ENCODE measurements at places on chromosomes 7 and 10. TPM values are rescaled to one million over a fixed set of nuclear protein-coding genes. Genes with fewer than 3 reads are reported as not detected.
A peak's percentile ranks its signal among the peaks of the same experiment; 100 is the strongest.

The ZNF503 gene
- 11.6 TPM for total RNA-seq

The CALD1 gene
- total RNA-seq = 11.1 TPM

The ZNF488 gene
- not detected for total RNA-seq

The AOAH gene
- total RNA-seq = 4.8 TPM

The ADAMTS14 gene
- total RNA-seq = 1.0 TPM

The NPSR1 gene
- not detected for total RNA-seq

The LAMB1 gene
- 127 TPM for total RNA-seq

The AKR1C8 gene
- total RNA-seq = not detected

The PRF1 gene
- total RNA-seq = not detected

The MTG1 gene
- 65.6 TPM for total RNA-seq

The TMEM26 gene
- total RNA-seq = not detected

- DNase-seq = no peak
Measured at GRCh38 chr10:107733328-107734130, 569.0 kb upstream of the SORCS1 start.

- DNase-seq = peak; percentile 89
Measured at GRCh38 chr7:115230882-115231571, 309.1 kb downstream of the MDFIC start.

DNA sequence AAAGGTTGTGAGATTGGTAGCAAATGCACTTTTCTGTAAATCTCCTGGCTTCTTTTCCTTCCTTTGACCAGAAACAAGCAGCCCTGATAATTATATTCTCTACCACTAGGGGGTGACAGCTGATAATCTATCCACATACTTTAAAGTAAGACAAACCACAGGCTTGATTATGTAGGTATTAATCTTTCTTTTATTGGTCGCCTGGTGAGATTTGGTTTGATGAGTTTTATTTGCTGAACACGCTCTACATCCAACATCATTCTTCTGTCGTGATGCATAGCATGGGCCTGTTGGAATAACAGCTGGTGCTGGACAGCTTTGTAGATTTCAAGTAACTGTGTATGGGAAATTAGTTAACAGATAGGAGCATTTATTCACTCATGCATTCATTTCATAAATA lies 63.5 kb downstream of the ZNF365 start:
- DNase-seq = peak; percentile 81

DNA sequence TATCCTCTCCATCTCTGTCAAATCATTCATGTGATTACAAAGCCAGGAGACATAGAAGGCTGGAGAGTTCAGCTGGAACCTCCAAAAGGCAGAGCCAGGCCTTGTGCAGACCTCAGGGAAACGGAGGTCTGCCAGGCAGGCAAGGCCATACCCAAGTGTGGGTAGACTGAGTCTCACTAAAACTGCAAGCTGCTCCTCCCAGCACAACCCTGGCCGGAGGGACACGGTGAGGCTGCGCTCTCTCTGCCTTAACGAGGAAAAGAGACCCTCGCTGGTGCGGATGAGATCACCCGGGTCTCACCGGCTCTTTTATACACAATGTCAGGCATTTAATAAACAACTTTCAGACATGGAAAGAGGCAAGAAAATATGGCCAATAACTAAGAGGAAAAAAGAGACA lies 66.1 kb upstream of the INPP5A start:
- DNase-seq = no peak

DNA sequence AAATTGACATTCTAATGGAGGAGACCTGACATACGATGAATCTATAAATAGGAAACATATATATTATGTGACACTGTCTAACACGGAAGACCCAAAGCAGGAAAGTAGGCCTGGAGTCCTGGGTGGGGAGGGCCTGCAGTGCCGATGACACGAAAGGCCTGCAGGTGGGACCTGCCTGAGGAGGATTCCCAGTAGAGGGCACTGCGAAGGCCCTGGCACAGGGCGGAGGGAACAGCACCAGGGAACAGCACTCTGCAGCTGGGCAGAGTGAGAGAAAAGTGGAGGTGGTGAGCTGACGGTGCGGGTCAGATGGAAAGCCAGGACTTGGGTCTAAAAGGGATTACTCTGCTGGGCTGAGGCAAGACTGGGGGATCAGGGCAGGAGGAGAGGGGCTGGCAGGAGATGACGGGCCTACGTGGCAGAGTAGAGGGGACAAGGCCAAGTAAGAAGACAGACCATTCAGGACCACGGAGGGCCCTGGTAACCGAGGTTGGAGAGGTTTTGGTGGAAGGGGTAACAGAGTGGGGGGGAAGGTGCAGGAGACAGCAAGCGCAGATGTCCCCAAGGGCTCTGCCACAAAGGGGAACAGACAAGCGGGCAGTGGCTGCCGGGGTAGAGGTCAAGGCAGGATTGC lies 8.1 kb downstream of the ZNF746 start:
- DNase-seq = peak; percentile 31

GRCh38 chr7:135335628-135336139 lies 102.0 kb downstream of the STRA8 start:
- peak; percentile 89 for DNase-seq

DNA sequence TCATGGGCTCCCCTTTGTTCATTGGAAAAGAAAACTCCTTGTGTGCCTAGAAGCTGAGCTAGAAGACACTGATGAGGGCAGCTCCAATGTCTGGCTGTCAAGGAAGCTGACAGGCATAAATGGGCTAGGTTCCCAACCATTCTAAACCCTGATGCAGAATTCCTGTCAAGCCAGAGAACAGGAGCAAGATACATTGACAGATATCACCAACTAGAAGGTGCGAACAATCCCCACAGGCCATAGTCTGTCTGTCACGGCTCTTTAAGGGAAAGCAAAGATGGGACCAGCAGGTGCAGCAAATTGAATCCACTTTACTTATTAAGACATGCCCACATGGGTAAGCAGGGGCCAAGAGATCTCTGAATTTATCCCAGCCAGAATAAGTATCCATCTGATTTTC lies 617.9 kb upstream of the POT1 start:
- no peak for DNase-seq

- no peak for DNase-seq
Measured at GRCh38 chr10:75782463-75783248, 351.2 kb downstream of the LRMDA start.

DNA sequence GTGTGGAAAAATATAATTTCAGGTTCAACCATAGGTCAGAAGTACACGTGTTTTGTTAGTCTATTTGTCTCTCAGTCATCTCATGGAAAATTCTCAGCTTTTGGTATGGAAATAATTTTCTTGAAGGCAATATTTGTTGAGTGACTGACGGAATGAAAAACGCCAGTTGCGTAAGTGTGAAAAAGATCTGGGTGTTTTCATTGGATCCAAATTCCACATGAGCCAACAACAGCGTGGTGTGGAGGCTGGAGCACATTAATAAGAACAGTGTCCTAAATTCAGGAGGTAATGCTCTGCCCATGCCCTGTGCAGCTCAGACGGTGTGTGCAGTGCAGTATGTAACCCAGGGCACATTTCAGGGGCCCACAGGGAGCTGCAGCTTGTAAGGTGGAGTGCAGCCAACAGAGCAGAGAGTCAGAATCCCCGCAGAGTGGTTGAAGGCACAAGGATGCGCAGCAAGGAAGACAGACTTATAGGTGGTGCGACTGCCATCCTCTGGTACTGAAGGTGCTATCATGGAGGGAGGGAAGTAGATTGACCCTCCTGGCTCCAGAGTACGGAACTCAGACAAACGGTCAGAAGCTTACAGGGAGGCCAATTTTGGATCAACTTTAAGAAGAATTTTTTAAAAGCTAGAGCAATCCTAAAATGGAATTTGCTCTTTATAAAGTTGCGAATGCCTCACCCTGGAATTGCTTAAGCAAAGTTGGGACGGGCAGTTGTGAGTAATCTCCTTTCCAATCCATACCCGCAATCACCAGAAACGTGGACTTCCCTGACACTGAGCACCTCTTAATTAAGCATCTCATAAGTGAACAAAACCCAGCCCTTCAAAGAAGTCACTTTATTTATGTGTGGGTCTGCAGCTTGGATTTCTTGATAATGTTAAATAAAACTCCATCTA lies 38.0 kb downstream of the EGFR start:
- DNase-seq = no peak

DNA sequence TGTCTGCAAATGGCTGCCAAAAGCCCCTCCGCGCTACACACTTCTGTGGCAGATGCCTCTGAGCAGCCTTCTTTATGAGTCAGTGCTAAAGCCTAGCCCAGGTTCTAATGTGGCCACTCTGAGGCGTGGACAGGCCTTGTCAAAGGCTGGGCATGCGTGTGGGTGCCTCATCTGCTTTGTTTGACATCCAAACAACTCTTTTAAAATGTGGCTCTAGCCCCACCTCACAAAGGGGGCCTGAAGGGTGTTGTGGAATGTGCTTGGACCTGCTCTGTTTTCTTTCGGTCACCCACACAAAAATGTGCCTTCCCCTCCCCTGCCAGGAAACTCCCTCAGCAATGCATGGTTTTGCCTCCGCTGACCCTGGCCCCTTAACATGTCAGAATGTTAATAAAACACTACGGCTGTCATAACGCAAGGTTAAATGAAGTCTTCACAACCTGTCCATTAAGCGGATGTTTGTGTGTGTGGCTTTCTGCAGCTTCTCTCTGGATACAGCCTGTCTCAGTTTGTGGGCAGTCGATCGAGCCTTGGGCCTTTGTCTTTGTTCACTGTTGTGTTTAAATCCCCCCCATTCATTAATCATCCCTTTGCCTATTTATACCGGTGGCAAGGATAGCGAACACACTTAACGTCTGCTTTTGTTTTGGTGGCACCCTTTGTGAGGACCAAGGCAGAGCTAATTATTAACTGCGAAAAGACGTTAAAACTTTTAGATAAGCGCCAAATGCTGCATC lies 718.9 kb downstream of the LRMDA start:
- DNase-seq = peak; percentile 99

- DNase-seq = no peak
Measured at GRCh38 chr7:117816727-117817126, 56.5 kb downstream of the CTTNBP2 start.

GRCh38 chr10:110840225-110840922 lies 31.4 kb upstream of the PDCD4 start:
- no peak for DNase-seq

DNA sequence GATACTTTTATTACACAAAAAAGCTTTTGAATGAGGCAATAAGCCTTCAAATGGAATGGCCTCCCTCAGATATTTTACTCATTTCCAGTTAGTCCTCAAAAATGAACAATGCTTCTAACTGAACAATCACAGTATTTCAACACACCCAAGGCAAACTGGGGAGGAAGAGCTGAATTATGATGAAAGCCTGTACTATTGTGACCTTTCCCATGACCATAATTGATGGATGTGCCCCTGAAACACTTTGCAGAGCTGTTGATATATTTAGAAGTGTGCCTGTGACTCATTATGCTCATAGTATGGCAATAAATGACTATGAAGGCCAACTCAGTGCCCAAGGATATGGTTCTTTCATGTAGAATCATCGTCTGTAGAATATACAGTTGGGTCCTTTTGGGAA lies 248.1 kb downstream of the AHR start:
- no peak for DNase-seq

DNA sequence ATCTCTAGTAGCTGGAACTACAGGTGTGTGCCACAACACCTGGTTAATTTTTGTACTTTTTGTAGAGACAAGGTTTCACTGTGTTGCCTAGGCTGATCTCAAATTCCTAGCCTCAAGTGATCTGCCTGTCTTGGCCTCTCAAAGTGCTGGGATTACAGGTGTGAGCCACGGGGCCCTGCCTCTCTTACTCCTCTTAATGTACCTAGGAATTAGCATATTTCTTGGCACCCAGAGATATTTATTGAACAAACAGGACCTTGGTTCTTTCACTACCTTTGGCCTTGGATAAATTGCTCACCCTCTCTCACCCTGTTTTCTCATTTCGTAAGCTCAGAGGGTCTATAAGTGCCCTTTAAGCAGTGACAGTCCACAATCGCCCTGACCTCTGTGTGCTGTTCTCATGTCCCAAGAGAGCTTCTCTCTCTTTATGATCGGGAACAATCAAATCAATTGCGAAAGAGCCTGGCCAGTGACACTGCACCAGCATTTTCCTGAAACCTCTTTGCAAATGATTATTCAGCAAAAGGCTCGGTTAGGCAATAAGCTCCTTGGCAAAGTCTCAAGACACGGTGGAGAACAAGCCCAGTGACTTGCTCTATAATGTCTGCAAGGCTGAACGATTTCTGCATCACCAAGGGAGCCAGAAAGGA lies 117.7 kb downstream of the APBB1IP start:
- DNase-seq = peak; percentile 72

- DNase-seq = no peak
Measured at GRCh38 chr10:67978749-67979148, 94.3 kb downstream of the SIRT1 start.

DNA sequence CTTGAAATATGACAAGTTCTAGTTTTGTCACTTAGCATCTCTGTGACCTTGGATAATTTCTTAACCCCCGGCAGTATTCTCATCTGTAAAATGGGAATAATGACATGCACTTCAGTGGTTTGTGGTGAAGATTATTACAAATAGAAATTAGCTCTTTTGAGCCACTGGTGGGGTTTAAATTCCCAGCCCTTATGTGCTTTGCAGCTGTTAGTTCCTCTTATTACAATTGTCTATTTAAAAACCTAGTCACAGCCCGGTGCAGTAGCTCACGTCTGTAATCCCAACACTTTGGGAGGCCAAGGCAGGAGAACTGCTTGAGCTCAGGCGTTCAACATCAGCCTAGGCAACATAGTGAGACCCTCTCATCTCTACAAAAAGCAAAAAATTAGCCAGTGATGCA lies 30.1 kb downstream of the CAV1 start:
- DNase-seq = no peak

- no peak for DNase-seq
Measured at GRCh38 chr7:43630482-43630881, 47.6 kb downstream of the STK17A start.

DNA sequence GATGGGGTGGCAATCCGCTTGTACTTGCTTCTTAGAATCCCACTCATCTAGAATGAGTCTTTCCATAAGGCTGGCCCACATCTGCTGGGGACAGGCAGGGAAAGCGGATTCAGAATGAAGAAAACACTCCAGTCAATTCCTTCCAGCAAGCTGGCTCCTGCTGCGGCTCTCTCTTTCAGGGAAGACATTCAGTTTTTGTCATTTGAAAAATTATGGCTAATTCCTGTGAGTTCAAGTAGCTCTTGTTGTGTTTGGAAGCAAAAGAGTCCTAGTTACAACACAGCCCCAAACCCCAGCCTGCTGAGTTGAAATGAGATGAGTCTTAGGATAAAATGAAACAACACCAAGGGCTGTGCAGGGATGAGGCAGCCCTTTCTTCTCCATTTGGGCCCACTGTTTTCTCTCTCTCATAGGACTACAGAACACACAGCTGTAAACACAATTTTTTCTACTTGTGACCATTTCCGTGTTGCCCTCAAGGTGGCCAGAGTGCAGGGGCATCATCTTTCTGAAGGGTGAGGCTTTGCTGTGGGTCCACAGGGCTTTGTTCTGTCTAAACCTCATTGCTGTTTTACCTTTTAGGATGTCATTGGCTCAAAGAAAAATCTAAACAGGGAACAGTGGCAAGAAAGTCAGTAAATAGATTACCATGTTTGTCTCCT lies 90.8 kb upstream of the EEPD1 start:
- DNase-seq = no peak

GRCh38 chr10:95264227-95265051 lies 26.4 kb downstream of the PDLIM1 start:
- peak; percentile 28 for DNase-seq

GRCh38 chr7:51970961-51971665 lies 654.5 kb upstream of the COBL start:
- DNase-seq = no peak

GRCh38 chr10:44990965-44991364 lies 9.8 kb upstream of the ZNF22 start:
- DNase-seq = no peak

Data from Caki2 (cell line).